ENCODE measurements at places on chromosomes 5 and 9.
A peak's percentile ranks its signal among the peaks of the same experiment; 100 is the strongest.

GRCh38 chr5:90022002-90022710 lies 387.4 kb downstream of the CETN3 start:
- peak; percentile 24 for DNase-seq

- no peak for DNase-seq
Measured at GRCh38 chr9:124708074-124708473, 63.0 kb downstream of the NR6A1 start.

GRCh38 chr9:24721621-24722020 lies 175.9 kb upstream of the IZUMO3 start:
- no peak for DNase-seq

GRCh38 chr9:83006378-83006777 lies 56.6 kb downstream of the RASEF start:
- no peak for DNase-seq

DNA sequence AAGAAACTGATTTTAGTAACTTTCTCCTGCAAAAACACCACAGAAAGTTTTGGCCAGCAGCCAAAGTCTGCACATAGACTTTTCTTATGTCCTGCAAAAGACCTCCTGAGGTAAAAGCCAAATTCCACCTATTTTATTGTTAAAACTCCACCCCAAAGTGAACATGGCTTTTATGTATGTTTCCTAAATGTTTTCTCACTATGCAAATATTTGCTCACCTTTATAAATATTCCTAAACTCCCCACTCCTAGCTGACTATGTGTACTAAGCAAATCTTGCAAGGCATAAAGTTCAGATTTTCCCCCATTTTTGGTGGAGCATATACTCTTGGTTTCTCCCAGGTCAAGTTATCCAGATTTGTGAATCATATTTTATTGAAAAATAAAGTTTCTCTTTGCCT lies 446.2 kb downstream of the DNAH5 start:
- no peak for DNase-seq

DNA sequence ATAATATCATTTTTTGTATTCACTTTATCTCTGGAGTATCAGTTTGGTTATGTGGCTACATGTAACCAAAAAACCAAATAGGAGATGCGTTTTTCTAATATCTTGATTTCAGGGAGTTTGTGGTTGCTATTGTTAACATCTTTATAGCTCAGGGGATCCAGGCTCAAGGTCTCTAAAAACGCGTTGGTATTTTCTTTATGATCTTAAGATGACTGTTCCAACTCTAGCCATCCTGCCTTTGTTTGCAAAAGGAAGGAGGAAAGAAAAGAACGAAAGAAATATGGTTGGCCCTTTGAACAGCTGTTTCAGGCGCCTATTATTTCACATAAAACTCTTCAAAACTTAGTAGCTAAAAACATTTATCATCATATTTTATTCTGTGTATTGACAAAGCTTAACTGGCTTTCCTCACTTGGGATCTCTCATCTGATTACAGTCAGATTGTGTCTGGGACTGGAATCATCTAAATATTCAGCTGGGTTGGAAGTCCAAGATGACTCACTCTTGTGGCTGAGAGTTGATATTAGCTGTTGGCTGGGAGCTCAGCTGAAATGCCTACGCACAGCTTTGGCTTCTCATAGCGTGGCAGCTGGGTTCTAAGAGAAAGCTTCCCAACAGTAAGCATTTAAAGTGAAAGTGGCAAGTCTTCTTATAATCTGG lies 60.1 kb downstream of the FAM174A start:
- DNase-seq = no peak

- no peak for DNase-seq
Measured at GRCh38 chr5:143065185-143065965, 295.2 kb downstream of the ARHGAP26 start.

DNA sequence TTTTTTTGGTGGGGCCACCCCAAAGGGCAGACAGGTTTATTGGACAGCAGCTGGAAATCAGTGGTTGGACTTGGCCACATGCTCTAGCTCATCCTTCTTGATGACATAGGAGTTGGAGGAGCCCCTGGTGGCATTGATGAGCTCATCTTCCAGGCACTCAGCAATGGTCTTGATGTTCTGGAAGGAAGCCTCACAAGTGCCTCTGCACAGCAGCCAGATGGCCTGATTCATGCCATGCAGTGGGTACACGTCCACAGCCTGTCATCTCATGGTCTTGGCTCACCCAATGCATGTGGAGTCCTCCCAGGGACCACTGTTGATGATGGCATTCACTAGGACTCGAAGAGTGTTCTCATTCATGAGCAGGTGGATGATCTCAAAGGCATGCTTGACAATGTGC lies 11.3 kb upstream of the RCL1 start:
- no peak for DNase-seq

- DNase-seq = no peak
Measured at GRCh38 chr5:37637165-37637845, 202.5 kb downstream of the GDNF start.
